Endothelial cell of umbilical vein (primary cell): ENCODE measurements at places on chromosomes 4 and X. TPM values are rescaled to one million over a fixed set of nuclear protein-coding genes. Genes with fewer than 3 reads are reported as not detected.

Gene CXCL11
- total RNA-seq, result 0.55 and 1.1 TPM in 2 replicates

Gene ADH1C
- not detected in 2 replicates for total RNA-seq

Gene CT47A7
- not detected in 2 replicates for total RNA-seq

Gene FGFBP2
- not detected in 2 replicates for total RNA-seq

Gene BMX
- total RNA-seq, result 86.0 and 105 TPM in 2 replicates

Gene DLG3
- 2.4 and 3.2 TPM in 2 replicates for total RNA-seq

Gene AMTN
- total RNA-seq, result not detected in 2 replicates

Gene TCP11X2
- total RNA-seq, result not detected in 2 replicates

Gene NAT8L
- total RNA-seq, result 0.11 and 0.12 TPM in 2 replicates

Gene MTCP1
- 15.8 and 15.9 TPM in 2 replicates for total RNA-seq

Gene PAGE2B
- total RNA-seq, result not detected in 2 replicates

Gene PCGF3
- 69.2 and 70.2 TPM in 2 replicates for total RNA-seq

Gene RAI2
- 0.25 and 0.91 TPM in 2 replicates for total RNA-seq

Gene BTK
- total RNA-seq, result 0.13 TPM in 1 of 2 replicates, not detected in the other

Gene ENOX2
- 12.2 and 13.1 TPM in 2 replicates for total RNA-seq

Gene PABPC1L2A
- not detected in 2 replicates for total RNA-seq

Gene H2BW2
- not detected in 2 replicates for total RNA-seq

Gene OCRL
- total RNA-seq, result 19.7 and 20.9 TPM in 2 replicates

Gene SERTM2
- total RNA-seq, result not detected in 2 replicates

Gene NWD2
- total RNA-seq, result not detected in 2 replicates

Gene GLRB
- total RNA-seq, result 5.7 and 6.2 TPM in 2 replicates

Gene SSX2B
- not detected in 2 replicates for total RNA-seq

Gene TLR1
- 2.7 and 4.6 TPM in 2 replicates for total RNA-seq

Gene COX7B2
- not detected in 2 replicates for total RNA-seq

Gene UNC5C
- 0.44 and 0.53 TPM in 2 replicates for total RNA-seq

Gene IL21
- total RNA-seq, result not detected in 2 replicates

Gene ARMCX4
- 17.6 and 19.9 TPM in 2 replicates for total RNA-seq

Gene LSM6
- 34.7 and 43.1 TPM in 2 replicates for total RNA-seq

Gene MORF4L2
- 414 and 445 TPM in 2 replicates for total RNA-seq

Gene IL2
- not detected in 2 replicates for total RNA-seq

Gene PCSK1N
- 0.44 TPM in 1 of 2 replicates, not detected in the other for total RNA-seq

Gene ANKRD50
- 63.6 and 68.9 TPM in 2 replicates for total RNA-seq

Gene SMARCA5
- 54.4 and 57.6 TPM in 2 replicates for total RNA-seq

Gene DDX3X
- total RNA-seq, result 300 and 304 TPM in 2 replicates

Gene CT45A5
- total RNA-seq, result not detected in 2 replicates

Gene CABS1
- not detected in 2 replicates for total RNA-seq

Gene APOOL
- total RNA-seq, result 16.4 and 17.4 TPM in 2 replicates

Gene SPIN2A
- 0.75 and 0.76 TPM in 2 replicates for total RNA-seq

Gene INTU
- 4.3 and 5.4 TPM in 2 replicates for total RNA-seq

Gene TEX13B
- not detected in 2 replicates for total RNA-seq

Gene CTAG1A
- total RNA-seq, result not detected in 2 replicates

Gene ADRA2C
- 0.40 TPM in 1 of 2 replicates, not detected in the other for total RNA-seq

Gene NSUN7
- total RNA-seq, result 0.18 and 0.20 TPM in 2 replicates

Gene KLHL13
- total RNA-seq, result 15.3 and 19.0 TPM in 2 replicates

Gene GYG2
- 0.22 TPM in 1 of 2 replicates, not detected in the other for total RNA-seq

Gene MAGEB4
- not detected in 2 replicates for total RNA-seq

Gene PPBP
- total RNA-seq, result not detected in 2 replicates

Gene CPLX1
- 1.3 and 1.8 TPM in 2 replicates for total RNA-seq

Gene LIMCH1
- total RNA-seq, result 18.6 and 32.8 TPM in 2 replicates
